ENCODE measurements at places on chromosomes 7 and 10.

- no peak for DNase-seq
Measured at GRCh38 chr7:99541212-99541611, 10.7 kb downstream of the FAM200A start.

DNA sequence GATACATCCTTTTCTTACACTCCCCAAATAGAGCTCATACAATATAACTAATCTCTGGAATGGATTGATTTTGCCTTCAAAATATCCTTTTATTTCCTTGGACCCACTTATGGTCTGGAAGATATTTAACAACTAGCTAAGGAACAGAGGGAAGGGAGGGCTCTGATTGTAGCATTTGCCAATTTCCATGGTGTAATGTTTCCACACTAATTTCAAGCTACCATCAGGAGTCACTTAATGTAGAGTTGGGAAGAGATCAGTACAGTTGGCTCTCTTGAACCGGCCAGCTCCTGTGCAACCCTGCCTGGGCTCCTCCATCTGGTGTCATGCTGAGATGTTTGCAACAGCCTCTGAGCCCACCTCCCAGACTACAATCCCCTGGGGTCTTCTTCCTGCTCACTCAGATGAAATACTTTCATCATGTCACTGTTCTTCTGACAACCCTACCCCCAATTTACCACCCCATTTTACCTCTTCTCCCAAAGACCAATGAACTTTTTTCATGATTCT, 8.0 kb upstream of the IL6 start:
- DNase-seq: no peak

- no peak for DNase-seq
Measured at GRCh38 chr7:84245835-84246234, 51.2 kb upstream of the SEMA3A start.

- DNase-seq: no peak
Measured at GRCh38 chr10:28328346-28328745, 25.5 kb upstream of the MPP7 start.

GRCh38 chr7:142585425-142585824, 163.8 kb upstream of the PRSS1 start:
- DNase-seq: no peak

DNA sequence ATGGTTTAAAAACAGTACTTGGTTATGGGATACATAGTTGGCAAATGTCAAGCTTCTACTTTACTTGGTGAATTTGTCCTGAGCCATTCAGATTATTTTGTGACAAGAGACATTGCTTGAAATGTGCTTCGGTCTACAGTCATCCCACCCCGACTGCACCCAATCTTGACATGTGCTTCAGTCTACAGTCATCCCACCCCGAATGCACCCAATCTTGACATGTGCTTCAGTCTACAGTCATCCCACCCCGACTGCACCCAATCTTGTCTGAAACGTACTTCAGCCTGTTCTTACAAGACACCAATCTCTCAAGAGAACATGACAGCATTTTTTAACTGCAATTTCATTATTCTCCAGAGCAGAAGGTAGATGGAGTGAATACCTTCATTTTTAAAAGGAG, 47.8 kb downstream of the PRKCQ start:
- DNase-seq: no peak

All from stimulated activated CD4-positive, alpha-beta T cell treated with anti-CD3 and anti-CD28 coated beads, Interleukin-1b, Interleukin-23, amount 100 ng/mL, for 1 hour (primary cell).